Fibroblast of upper back skin (primary cell): ENCODE measurements at places on chromosomes 11 and 22.

DNA sequence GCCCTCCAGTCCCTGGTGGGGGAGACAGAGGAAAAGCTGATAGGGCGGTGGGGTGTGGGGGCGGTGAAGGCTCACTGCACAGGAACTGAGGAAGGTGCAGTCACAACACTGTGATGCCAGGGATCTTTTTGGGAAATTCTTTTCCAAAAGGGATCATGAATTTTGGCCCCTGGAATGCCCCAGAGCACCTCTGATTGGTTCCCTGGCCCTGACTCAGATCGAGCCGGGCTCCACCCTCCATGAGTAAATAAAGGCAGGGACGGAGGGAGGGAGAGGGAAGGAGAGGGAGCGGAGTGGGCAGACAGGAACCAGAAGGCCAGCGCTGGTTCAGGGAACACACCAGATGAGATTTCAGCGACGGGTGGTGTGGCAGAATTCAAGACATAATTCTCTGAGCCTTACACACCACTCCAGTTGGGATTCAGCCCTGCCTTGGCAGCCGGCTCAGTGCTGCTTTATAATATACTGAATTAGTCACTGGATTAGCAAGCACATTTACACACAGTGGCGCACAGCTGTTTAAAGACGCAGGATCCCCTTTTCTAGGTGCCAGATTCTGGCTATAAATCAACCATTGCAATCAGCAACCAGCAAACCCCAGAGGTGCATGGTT is 80.3 kb downstream of the ETS1 start:
- peak; percentile 97 for DNase-seq

DNA sequence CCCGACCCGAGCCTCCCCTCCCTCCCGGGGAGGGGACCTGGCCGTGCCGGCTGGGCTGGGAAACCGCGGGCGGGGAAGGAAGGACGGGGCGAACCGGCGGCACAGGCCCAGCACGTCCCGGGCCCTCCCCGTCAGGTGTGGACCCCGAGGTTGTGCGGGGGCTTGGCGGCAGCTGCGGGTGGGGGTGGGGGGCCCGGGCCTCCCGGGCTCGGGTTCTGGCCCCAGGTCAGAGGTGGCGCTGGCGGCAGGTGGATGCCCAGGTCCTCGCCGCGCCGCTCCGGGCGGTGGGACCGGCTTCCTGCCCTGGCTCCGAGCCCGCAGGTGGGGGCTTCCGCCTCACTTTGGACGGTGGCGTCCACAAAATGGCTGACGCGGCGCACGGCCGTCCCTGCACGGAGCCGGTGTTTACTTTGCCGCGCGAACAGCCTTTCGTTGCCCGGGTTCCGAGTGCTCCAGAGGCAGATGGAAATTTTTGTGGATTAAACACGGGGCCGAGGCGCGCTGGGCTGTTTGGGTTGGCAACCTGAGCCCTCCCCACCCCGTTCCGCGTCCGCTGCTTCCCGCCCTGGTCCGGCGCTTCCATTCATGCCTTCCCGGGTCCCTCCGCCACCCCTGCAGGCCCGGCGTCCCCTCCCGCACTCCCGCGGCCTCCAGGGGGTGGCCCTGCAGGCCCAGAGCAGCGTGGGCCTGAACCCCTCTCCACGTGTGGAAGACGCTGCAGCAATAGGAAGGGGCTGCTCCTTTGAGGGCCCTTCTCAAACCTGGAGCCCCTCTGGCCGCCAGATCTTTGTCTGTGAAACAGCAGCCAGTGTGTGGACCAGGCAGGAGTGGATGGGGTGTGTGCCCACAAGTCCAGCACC is 92.0 kb upstream of the KCNQ1OT1 start:
- no peak for DNase-seq

DNA sequence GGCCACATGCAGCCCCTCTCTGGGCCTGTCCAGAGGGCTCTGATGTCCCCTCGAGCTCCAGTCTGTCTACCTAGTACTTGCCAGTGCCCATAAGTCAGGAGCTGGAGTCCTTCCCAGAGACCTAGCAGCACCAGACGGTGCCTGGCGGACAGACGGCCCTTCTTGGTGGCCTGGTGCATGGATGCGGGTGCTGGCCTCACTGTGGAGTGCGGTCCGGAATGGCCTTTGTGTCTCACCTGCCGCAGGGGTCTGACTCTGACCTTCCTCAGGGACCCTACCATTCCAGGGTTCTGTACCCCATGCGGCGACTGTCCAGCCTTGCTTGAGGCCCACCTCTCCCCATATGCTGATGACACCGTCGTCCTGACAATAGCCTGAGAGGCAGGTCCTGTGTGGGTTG is 29.4 kb upstream of the SMIM38 start:
- no peak for DNase-seq

DNA sequence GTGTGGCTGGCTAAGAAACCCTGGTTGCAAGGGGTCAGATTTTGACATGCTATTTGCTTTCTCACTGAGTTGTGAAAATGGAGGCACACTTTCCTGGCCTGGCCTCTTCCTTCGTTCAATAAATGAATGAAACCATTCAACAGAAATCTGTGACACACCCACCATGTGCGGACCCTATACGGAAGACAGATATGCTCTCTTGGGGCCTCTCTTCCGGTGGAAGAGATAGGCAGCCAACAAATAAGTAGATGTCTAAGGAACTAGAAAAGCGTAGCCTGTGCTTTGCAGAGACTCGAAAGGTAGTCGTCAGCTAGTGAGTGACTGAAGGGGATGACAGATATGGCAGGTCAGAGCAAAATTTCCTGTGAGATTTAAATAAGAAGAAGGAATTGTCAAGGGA is 5.3 kb downstream of the KCNQ1OT1 start:
- DNase-seq: no peak

- no peak for DNase-seq
Observed at GRCh38 chr22:47266329-47266728, 503.9 kb downstream of the TBC1D22A start.

- peak; percentile 52 for DNase-seq
Observed at GRCh38 chr22:33807470-33807869, 112.8 kb downstream of the LARGE1 start.

DNA sequence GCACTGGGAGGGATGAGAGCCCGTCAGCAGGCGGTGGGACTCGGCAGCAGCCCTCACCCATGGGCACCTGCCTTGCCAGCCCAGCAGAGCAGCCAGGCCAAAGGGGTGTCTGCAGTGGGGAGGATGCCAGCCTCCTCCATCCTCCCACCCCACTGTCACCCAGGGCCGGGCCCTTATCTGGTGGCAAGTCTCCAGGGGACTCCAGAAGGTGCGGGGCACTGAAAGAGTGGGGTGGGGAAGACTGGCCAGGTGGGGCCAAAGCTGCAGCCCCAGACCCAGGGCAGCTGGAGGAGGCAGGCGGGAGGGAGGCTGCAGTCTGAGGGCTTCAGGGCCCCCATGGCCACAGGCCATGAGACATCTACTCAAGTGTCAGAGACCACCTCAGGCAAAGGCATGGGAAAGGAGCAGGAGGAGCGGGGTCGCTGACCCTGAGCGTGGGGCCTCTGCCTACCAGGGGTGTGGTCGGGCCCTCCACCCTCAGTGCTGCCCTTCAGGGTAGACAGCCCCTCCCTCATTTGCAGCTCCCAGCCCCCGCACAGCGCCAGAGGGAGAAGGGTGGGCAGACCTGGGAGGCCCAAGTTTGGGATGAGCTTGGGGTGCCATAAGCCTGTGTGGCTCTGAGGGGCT is 3.5 kb downstream of the DGCR6L start:
- no peak for DNase-seq
